H9 (cell line): ENCODE measurements at places on chromosomes 2 and 18. TPM values are rescaled to one million over a fixed set of nuclear protein-coding genes. Genes with fewer than 3 reads are reported as not detected.

The SIX3 gene
- 0.35 and 0.55 TPM in 2 replicates for total RNA-seq

The SERPINB12 gene
- total RNA-seq = not detected in 2 replicates

The ARHGEF33 gene
- total RNA-seq = 0.64 and 0.92 TPM in 2 replicates

The GAREM1 gene
- total RNA-seq = 4.4 and 5.2 TPM in 2 replicates

The SERPINB11 gene
- not detected in 2 replicates for total RNA-seq

The LHCGR gene
- 0.33 and 0.44 TPM in 2 replicates for total RNA-seq

The GBX2 gene
- total RNA-seq = 0.31 and 0.46 TPM in 2 replicates

DNA sequence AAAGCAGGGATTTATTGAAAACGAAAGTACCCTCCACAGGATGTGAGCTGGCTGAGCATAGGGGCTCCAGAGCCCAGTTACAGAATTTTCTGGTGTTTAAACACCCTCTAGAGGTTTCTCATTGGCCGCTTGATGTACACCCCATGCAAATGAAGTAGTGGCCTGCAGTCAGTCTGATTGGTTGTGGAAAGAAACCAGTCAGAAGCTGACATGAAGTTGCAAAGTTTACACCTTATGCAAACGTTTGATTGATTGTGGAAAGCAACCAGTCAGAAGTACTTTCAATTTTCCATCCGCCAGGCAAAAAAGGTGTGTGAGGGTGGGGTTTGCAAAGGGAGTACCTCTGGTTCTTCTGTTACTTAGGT, 62.3 kb downstream of the VWA3B start:
- H3K27ac ChIP-seq = no peak overlapping the region
- no peaks in the 10 kb centered on the region for H3K4me1 ChIP-seq
- DNase-seq = peak; percentile 46
- H3K4me3 ChIP-seq = no peak overlapping the region
- H3K27me3 ChIP-seq = no peaks in the 10 kb centered on the region

GRCh38 chr2:26846334-26847306, 1.3 kb upstream of the DPYSL5 start:
- peak overlapping the region; percentile 84 for H3K4me3 ChIP-seq
- no peaks in the 10 kb centered on the region for H3K4me1 ChIP-seq
- no peak overlapping the region for H3K27ac ChIP-seq
- H3K27me3 ChIP-seq = peaks cover 27% of the 10 kb centered on the region
- H3K36me3 ChIP-seq = no peaks in the 10 kb centered on the region
- peak; percentile 81 for DNase-seq

- no peak for DNase-seq
- H3K4me1 ChIP-seq = peaks cover 2% of the 10 kb centered on the region
- H3K27ac ChIP-seq = no peak overlapping the region
- no peak overlapping the region for H3K4me3 ChIP-seq
These were observed 115.3 kb upstream of the FZD5 start for GRCh38 chr2:207885010-207885409.

- H3K27ac ChIP-seq = no peak overlapping the region
- H3K36me3 ChIP-seq = no peaks in the 10 kb centered on the region
- no peak for DNase-seq
- no peak overlapping the region; the same call in 2 of the 3 replicates for H3K4me3 ChIP-seq
These were observed 44.5 kb downstream of the PKDCC start for GRCh38 chr2:42092084-42092996.

- H3K4me3 ChIP-seq = no peak overlapping the region
- no peaks in the 10 kb centered on the region for H3K36me3 ChIP-seq
- H3K4me1 ChIP-seq = no peaks in the 10 kb centered on the region
- no peak overlapping the region for H3K27ac ChIP-seq
- no peak for DNase-seq
- no peaks in the 10 kb centered on the region for H3K27me3 ChIP-seq
These were observed 100.8 kb upstream of the ATP5MC3 start for GRCh38 chr2:175282300-175282699.

DNA sequence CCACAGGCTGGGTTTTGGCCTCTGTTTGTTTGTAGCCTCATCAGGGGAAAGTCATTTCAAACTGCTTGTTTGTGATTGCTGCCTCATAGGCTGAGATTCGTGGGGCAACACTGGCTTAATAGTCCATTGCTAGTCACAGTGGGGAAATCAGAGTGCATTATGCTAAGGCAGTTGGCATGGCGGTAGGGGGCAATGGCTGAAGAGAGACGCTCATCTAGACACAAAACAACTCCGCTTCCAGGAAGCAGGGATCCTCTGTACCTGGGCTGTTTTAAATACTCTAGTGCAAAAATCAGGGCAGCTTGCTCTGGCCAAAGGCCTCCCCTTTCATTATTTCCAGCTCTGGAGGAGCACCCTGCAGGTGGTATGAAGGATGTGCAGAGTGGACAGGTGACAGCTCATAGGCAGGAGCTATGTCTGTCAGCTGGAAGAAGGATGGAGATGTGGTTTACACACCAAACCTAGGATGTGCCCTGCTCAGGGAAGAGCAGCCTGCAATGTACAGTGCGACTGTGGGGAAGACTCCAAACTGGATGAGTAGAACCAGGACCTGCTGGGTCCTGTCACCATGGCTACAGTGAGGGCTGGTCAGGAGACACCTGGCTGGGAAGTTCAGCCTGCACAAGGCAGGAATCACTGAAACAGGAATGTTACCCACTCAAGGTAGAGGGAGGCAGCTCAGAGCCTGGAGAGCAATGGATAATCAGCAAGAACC, 234.3 kb downstream of the CLIP4 start:
- H3K4me1 ChIP-seq = no peaks in the 10 kb centered on the region
- H3K27ac ChIP-seq = no peak overlapping the region
- H3K4me3 ChIP-seq = no peak overlapping the region
- H3K36me3 ChIP-seq = no peaks in the 10 kb centered on the region
- no peak for DNase-seq
- H3K27me3 ChIP-seq = no peaks in the 10 kb centered on the region

DNA sequence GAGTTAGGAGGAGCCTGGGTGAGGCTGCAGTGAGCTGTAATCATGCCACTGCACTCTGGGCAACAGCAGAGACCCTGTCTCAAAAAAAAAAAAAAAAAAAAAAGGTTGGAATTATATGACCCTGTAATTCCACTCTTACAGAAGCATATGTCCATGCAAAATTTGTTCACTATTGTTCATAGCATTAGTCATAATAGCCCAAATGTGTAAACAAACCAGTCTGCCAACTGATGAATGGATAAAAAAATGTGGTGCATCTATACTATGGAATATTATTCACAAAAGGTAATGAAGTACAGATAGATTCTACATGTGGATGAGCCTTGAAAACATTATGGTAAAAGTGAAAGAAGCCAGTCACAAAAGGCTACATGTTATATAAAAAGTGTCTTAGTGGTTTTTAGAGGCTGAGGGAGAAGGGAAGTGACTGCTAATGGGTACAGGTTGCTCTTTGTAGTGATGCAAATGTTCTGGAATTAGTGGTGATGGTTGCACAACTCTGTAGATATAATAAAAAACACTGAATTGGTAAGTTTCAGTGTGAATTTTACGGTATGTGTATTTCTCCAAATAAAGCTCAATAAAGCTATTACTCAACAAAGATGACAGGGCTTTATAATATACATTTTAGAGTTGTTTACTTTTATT, 9.4 kb downstream of the COA5 start:
- peaks cover 40% of the 10 kb centered on the region for H3K36me3 ChIP-seq
- H3K4me3 ChIP-seq = no peak overlapping the region
- no peaks in the 10 kb centered on the region for H3K4me1 ChIP-seq
- no peak for DNase-seq
- no peak overlapping the region for H3K27ac ChIP-seq

GRCh38 chr18:9366126-9366714, 31.6 kb downstream of the TWSG1 start:
- no peaks in the 10 kb centered on the region for H3K4me1 ChIP-seq
- no peak overlapping the region for H3K27ac ChIP-seq
- H3K4me3 ChIP-seq = no peak overlapping the region
- DNase-seq = peak; percentile 82

DNA sequence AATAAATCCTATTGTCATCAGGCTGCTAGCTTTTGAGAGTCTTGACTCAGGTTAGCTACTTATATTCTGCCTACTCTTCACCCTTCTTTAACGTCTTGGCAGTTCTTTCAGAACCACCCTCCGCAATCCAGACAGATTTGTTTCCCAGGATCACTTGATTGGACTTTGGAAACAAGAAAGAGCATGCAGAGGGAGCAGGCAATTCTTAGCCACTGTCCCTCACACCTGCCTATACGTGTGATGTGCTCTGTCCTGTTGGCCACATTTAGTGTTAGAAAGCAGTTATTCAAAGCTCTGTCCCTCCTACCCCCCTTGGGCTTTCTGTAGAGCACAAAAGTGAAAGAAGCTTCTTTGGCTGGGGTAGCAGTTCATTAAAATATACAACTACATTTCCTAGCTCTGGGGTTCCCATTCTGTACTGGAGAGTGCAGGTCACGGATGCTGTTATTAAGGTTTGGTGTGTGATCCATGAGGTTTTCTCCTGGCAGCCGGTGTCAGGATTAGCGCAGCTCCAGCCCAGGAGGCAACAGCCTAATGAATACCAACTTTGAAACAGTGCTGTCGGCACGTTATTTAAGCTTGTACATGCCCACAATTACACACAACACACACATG, 6.3 kb downstream of the FZD5 start:
- no peak overlapping the region for H3K27ac ChIP-seq
- no peaks in the 10 kb centered on the region for H3K27me3 ChIP-seq
- peak overlapping the region; percentile 96 for H3K4me3 ChIP-seq
- H3K4me1 ChIP-seq = peaks cover 22% of the 10 kb centered on the region
- no peak for DNase-seq

- H3K27ac ChIP-seq = no peak overlapping the region
- no peaks in the 10 kb centered on the region; the same call in 1 of the 2 replicates for H3K4me1 ChIP-seq
- H3K27me3 ChIP-seq = no peaks in the 10 kb centered on the region
- DNase-seq = no peak
These were observed 859.1 kb upstream of the ACVR2A start for GRCh38 chr2:146985753-146986152.

- no peaks in the 10 kb centered on the region; the same call in 2 of the 3 replicates for H3K36me3 ChIP-seq
- H3K4me1 ChIP-seq = no peaks in the 10 kb centered on the region
These were observed 11.6 kb downstream of the RAMP1 start for GRCh38 chr2:237870754-237871651.

DNA sequence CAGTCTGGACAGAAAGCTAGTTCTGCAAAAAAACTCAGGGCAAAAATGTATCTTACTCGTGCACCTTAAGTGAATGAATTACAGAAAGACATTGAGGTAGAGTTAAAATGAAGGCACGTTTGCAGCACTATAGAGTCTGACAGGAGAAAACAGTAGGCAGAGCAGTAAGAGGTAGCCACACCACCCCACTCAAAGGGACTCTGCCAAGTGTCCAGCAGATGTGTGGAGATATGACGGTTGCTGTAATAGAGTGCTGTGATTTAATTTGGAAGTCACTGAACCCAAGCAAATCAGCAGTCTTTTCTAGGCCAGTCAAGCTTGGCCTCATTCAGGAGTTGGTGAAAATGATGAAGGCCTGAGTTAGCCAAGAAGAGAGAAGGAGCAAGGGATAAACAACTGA, 464.4 kb downstream of the PTPRM start:
- H3K4me1 ChIP-seq = peaks cover 13% of the 10 kb centered on the region; the same call in 1 of the 2 replicates
- H3K36me3 ChIP-seq = no peaks in the 10 kb centered on the region
- DNase-seq = no peak
- no peak overlapping the region for H3K4me3 ChIP-seq
- H3K27me3 ChIP-seq = no peaks in the 10 kb centered on the region

GRCh38 chr2:175737722-175738361, 264.2 kb downstream of the LNPK start:
- H3K36me3 ChIP-seq = no peaks in the 10 kb centered on the region
- H3K4me3 ChIP-seq = no peak overlapping the region
- no peak overlapping the region for H3K27ac ChIP-seq
- H3K27me3 ChIP-seq = no peaks in the 10 kb centered on the region; the same call in 1 of the 2 replicates
